Caudate nucleus (tissue), 63 donors: ENCODE measurements at places on chromosomes 12 and 14.

- no peak for DNase-seq
Measured at GRCh38 chr14:62665286-62665685, 380.0 kb downstream of the KCNH5 start.

- no peak for DNase-seq
Measured at GRCh38 chr12:27810756-27811155, 30.7 kb upstream of the MANSC4 start.

GRCh38 chr12:51131745-51132521 lies 41.0 kb downstream of the TFCP2 start:
- no peak for DNase-seq

DNA sequence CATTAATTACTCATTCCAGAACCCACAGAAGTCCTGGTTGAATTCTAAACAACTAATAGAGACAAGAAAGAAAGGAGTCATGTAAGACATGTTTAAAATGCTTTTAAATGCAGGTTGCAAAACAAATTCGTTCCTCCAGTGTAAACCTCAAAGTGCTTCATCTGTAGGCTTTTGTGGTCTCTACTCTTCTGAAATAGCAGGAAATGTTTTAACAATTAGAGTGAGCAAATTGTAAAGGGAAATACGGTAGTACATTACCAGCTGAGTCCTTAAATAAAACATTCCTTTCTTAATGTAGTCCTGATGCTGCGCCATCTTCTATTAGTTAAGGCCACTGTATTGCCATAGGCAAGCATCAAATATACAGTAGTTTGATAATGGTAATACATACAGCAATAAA lies 1934.2 kb upstream of the SEL1L start:
- DNase-seq: no peak

DNA sequence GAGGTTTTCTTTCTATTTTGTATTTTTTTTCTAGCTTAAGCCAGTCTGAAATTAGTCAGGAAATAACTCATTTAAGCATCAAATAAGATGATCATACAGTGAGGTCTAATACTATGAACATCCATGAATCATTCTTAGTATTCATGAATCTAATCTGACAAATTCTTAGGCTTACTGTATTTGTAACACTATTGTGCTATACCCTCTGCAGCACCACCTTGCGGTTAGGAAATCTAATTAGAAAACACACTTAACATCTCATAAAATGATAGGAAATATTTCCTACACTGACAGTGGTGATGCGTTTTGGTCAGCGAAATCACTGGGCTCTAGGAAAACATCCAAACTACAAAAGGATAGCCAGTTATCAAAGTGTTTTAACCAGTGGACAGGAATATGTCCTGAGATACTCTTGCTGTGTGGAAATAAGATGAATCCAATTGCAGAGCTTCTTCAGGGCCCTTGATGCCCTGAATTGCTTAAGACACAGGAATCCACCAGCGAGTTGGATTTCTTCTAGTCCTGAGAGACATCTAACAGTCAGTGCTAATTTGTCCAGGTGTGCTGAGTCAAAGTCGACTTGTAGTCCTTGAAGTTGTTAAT lies 109.3 kb upstream of the MYF6 start:
- no peak for DNase-seq

DNA sequence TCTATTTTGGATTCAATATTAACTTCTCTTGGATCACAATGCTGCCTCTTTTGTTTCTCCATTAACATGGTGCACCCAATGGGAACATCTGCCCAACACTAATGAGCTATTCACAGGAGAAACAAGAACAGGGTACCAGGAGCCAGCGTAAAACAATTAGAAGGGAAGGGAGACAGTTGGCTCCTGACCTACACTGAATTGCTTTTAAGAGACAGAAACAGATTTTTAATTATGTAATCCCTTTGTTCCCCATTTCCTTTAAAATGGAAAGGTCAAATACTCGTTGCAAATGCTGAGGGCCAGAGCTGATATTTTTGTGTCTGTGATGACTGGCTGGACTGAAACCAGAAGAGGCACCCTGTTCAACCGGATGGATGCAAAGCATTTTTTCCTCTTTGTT lies 108.3 kb downstream of the SEC23A start:
- DNase-seq: no peak

DNA sequence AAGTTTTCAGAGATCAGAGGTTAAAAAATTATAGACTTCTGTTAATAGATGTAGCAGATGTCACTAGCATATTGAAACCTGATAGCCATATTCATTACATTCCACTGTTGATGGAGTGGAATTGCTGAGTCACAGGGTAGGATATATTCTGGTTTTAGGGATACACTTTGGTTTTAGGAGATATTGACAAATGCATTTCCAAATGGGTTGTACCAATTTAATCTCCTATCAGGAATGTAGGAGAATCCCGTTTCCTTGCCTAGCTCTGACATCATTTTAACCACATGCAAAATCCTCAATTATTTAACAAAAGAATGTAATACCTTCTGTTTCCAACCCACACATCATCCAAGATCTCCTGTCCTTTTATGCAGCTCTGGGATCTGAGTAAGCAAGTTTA lies 30.7 kb upstream of the ESR2 start:
- no peak for DNase-seq

- DNase-seq: no peak
Measured at GRCh38 chr12:112815589-112816321, 24.2 kb downstream of the RPH3A start.

DNA sequence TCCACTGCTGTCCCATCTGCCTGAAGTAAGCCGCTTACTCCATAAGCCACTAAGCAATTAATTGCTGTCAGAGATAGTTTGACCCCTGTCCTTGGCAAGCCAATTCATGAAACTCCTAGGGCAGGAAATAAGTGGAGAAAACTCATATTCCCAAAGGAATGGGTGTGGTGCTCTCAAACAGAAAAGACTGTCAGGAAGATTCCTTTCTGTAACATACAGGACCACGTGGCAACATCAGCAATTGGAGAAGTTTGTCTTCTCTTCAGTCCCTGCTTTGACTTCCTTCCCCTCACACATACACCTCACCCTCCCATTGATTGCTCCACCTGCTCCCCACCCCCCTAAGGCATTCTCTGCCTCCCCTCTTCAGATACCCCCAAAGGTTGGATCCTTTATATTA lies 36.2 kb upstream of the MDM1 start:
- DNase-seq: no peak

GRCh38 chr14:76307786-76308780 lies 67.9 kb upstream of the ESRRB start:
- no peak for DNase-seq

GRCh38 chr14:87045246-87045645 lies 947.7 kb downstream of the GALC start:
- no peak for DNase-seq

- DNase-seq: no peak
Measured at GRCh38 chr12:84891106-84891838, 21.3 kb downstream of the SLC6A15 start.

DNA sequence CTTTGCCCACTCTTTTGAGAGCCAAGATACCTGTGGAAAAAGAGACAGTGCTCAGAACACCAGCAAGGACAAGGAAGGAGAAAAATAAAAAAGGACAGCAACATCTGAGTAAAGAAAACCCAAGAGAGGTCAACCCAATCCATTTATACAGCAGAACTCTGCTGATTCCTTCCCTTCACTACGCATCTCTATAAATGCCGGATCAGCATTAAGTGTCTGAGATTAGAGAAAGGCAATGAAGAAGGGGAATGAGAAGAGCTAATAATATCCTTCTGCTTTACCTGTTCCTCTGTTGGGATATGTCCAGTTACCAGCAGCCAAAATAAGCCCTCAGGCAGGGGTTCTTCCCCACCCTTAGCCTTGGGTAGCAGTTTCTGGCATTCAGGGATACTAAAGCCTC lies 15.8 kb downstream of the COQ10A start:
- no peak for DNase-seq

- DNase-seq: no peak
Measured at GRCh38 chr12:109999649-109999971, 380 bp downstream of the ANKRD13A start.

DNA sequence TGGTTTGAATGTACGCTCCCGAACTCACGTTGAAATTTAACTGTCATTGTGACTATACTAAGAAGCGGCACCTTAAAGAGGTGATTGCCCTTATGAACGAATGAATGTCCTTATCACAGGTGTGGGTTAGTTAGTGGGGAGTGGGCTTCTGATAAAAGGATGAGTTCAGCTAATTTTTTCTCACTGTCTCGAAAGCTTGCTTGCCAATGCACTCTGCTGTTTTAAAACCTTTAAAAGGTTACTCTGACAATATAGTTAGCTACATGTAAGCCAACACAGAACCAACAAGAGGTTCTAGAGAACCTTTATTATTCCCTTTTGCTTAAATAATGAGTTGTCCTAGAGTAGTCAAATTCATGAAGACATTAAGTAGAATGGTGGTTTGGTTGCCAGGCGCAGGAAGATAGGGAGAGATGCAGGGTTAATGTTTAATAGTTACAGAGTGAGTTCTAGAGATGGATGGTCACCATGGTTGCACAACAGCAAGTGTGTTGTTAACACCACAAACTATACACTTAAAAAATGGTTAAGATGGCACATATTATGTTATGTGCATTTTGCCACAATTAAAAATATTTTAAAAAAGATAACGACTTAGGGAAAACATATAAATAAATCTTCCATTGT lies 26.3 kb downstream of the RTN1 start:
- DNase-seq: no peak

GRCh38 chr14:71594821-71595220 lies 337.4 kb upstream of the RGS6 start:
- DNase-seq: no peak

DNA sequence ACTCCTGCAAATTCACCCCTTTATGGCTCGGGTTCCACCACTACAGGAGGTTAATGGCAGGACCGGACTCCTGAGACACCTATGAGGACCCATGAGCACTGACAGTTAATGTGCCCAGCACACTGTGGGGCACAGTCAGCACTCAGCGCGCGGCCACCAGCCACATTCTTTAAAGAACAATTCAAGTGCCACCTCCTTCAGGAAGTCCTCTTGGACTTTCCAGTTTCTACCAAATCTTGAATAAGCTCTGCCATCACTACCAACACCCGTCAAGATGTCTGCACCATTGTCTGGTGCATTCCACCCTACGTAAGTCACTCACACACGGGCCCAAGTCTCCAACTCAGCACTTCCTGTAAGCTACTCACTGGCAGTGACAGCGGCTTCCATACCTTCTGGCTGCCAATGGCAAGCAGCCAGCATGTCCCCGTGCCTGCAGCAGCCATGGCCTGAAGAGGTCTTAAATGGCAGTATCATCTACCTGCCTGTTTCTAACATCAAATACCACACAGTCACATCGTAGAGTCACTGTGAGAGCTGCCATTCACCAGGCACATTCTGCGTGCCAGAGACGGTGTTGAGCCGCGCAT lies 48.5 kb downstream of the CDC42BPB start:
- no peak for DNase-seq

DNA sequence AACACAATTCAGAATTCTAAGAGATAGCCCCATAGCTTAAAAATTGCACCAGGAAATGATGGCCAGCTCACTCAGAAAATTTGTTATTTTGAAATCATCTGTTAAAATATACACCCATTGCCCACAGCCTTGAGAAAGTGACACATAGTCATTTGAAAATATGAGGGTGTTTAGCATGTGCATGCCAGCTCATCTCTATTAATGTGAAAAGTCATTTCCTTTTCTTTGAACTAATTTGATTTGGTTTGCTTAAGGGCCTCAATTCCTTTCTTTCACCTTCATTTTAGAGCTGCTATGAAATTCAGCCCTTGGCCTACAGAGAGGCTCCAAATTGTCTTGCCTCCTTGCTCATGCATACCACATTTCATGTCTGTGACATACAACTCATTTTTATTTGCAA lies 241.4 kb downstream of the PHLDA1 start:
- DNase-seq: no peak

DNA sequence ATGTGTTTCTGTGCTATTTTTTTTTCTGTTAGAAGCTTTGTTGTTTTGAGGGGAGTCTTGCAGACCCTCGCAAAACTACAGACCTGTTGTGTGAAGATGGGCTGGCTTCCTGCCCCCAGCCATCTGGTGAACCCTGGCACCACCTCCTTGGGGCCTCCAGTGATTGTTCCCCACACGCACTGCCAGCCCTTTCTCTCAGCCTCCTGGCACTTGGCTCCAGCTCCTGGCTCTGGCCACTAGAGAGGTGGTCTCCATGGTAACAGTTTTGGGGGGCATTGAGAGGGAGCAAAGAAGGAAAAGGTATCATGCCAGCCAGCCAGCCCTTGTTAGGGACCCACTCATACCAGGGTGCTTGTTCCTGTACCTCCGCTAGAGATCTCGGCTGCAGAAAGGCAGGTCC lies 176.4 kb upstream of the RPH3A start:
- DNase-seq: no peak

DNA sequence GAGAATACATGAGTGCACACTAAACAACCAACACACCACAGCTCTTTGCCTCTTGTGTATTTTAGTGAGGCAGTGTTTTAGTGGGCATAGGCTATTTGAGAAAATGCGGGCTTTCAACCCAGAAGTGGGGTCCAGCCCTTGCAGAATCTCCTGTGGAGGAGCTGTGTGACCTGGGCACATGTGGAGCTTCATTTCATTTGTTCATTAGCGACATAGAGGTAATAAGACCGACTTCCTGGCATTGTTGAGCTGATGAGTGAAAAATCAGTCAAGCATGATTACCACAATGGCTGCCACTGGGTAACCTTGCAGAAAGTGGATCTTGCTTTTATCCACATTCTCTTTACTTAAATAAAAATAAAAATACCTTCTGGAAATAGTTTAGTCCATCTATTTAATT lies 923.5 kb downstream of the BCL11B start:
- DNase-seq: no peak

DNA sequence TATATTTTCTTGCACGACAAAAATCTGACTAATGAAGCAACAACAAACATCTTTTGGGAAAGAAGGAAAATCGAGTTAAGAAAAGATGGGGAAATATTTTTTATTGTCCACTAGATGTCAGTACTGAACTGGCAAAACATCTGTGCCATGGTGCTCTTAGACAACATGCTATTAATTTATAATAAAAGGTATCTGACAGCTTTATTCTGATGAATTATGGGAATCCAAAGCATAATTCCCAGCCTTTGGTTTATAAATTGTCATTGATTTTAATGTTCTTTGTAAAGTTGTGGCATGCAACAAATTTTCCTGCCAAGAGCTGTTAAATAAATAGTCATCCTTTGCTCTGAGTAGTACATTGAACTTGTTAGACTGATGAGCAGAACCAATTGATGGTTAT lies 231.2 kb downstream of the ETNK1 start:
- no peak for DNase-seq

DNA sequence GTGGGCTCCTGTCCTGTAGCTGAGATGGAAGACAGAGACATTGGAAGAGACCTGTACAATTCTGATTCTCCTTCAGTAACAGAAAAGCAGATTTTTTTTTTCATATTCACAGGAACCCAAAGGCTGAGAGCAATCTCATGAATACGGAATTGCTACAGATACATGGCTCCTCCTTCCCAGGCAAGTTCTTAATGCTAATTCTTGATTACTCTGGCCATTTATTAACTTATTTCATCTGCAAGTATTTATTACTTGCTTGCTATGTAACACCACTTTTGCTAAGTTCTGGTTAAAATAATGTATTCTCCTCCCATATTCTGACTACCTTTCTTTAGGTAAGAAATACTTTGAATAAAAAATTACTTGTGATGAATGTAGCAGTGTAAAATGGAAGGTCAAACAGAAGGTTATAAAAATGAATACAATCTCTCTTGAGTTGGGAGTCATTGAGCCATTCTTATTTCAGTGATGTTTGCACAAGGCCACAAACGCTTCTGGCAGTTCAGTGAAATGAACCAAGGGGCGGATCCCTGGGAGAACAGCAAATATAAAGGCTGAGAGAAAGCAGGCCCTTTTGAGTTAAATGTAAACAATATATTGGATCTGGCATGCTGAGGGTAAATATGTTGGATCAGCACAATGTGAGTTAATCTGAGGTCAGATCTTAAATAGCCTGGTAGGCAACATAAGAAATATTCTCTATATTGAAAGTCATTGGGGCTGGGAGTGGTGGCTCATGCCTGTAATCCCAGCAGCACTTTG lies 37.6 kb downstream of the MUCL1 start:
- DNase-seq: no peak
